ENCODE measurements at places on chromosomes 6 and 20.

DNA sequence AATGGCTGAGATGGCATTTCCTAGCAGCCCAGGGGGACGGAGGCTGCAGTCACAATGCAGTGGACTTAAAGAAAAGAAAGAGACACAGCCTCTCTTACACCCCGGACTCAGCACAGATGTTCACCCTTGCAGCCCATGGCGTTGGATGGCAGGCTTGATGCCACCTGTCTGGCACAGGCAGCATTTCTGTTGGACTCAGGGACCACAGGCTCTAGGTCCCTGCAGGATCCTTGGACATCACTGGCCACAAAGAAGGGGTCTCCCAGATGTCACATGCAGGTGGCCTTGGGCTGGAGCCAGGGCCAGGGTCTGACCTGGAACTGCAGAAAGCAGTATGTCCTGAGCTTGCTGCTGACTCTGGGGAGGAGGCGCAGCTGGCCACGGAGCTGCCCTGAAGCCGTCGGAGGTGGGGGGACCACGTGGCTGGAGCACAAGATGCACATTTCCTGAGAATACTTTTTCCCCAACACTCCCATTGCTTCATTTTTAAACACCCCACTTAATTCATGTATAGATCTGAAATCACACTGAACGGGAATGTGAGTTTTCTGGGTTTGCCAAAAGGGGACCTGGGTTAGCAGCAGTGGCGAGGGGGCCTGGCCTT is 102.3 kb upstream of the SULF2 start:
- no peak for DNase-seq

- DNase-seq = no peak
These were observed 198.2 kb upstream of the CDH4 start for GRCh38 chr20:61053889-61054288.

DNA sequence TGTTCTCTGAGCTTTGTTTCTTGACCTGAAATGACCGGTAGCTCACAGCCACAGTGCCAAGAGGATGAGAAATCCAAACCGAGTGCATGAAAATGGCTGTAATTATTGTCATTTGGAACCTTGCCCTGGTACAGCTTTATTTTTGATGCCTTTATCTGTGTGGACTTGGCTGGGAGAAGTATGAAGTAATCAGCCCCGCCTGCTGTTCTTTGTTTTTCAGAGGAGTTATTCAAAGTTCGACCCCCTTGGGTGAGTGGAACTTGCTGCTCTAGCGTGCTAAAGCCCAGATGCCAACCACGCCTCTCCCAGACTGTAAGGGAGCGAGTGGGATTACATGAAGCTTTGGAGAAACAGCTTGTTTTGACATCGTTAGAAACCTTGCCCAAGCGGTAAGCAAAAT is 48.3 kb downstream of the ECT2L start:
- no peak for DNase-seq

DNA sequence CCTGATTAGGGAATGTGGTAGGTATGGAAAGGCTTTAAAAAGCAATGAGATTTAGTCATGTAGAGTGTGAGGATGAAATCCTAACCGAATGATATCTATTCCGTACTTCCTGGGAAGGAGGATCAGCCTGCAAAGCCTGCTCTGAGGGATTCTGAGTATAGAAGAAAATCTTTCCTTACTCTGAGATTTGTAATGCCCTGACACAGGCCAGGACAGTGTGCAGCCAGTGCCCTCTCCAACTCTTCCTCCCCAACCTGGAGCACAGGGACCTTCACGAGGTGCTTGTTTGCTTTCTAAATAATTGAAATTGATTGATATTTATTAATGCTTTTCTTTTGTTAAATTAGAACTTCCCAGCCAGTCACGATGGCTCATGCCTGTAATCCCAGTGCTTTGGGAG is 131.6 kb downstream of the ADGRG6 start:
- DNase-seq = no peak

GRCh38 chr20:51265361-51265760 is 242.5 kb upstream of the KCNG1 start:
- no peak for DNase-seq

DNA sequence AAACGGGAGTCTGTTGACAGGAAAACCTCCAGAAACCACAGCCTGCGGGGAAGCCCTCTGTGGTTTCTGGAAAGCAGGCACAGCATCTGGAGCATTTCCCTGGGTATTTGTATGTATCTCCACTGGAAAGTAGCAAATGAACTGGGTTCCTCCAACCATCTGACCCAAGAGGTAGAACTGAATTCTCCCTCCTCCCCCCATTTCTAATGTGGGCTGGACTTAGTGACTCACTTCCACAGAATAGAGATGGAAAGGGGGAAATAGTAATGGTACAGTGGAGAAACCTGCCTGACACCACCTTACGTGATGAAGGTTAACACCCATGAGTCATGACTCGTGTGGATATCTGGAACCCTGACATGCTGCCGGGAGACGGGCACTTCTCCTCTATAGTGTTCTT is 51.9 kb upstream of the XRN2 start:
- no peak for DNase-seq

DNA sequence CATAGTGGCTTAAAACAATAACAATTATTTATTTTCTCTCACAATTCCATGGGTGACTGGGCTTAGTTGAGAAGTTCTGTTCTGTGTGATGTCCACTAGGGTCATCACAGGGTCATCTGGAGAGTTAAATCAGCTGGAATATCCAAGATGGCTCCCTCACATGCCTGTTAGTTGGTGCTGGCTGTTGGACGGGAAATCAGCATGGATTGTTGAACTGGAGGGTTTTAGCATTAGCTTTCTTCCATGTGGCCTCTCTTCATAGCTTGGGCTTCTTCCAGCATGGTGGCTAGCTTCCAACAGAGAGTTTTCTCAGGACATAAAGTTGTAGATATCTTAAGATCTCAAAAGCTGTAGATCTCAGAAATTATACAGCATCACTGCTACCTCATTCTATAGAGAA is 19.6 kb downstream of the MARCKS start:
- no peak for DNase-seq

DNA sequence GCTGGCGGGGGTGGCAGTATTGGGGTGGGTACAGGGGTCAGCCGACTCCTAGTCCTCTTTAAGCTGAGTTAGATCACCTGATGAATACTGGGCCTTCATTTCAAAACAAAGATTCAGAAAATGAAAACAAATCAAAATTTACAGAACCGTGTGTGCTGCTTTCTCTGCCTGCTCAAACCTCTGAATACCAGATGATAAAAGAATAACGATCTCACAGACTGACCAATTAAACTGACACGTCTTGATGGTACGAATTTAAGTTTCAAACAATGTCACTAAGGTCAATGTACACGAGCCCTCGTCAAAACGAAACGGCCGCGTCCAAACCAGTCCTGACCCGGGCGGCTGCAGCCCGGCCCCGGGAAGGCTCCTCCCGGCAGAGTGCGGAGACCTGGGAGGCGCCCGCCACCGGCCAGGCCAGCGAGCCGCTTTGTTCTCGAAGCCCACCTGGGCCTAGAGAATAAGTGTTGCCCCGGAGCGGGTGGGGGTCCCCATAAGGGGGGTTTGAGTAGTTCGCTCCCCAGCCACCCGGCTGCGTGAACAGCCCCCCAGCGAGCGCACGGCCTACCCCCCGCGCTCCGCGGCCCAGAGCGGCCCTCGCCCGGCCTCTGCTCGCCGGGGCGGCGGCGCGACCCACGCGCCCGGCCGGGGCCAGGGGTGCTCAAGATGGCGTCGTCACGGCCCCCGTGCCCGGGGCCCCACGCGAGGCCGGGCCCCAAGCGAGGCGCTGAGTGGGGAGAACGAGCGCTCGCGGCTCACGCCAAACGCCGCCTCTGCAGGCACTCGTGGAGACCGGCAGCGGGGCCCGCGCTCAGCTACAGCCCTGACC is 728 bp downstream of the PSMA7 start:
- no peak for DNase-seq

DNA sequence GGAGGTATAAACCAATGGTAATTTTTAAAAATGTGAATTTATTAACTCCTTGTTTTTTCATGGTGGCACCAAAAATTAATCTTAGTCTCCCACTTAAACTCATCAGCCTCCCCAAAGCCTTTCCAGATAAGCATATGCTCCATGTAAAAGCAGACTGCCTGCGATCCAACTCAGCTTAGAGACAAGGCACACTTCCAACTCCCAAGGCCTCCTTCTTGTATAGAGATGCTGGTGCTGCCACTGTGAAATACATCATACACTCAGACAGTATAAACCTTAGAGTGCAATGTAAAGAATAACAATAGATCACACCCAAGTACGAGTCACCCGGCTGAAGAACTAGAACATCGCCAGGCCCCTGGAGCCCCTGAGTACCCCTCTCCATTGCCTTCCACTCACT is 2.0 kb downstream of the ANKRD6 start:
- DNase-seq = no peak

- no peak for DNase-seq
These were observed 277.5 kb downstream of the UST start for GRCh38 chr6:149024361-149024760.

GRCh38 chr6:81752921-81753710 is 635 bp upstream of the TENT5A start:
- DNase-seq = peak; percentile 55

DNA sequence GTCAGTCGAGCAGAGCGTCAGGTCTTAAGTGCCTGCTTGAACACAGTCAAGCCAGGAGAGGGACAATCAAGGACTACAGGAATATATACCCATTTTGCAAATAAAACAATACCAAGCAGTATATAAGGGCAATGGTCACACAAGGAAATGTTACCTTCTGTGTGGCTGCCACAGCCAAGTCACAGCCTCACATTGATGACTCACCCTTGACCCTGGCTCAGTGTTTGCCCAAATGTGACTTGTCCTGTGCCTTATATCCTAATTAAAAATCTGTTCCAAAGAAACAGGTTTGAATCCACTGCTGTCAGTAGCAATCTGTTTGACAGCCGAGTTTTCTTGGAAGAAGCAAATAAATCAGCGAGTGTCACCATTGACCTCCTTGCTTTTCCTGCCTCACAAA is 34.3 kb downstream of the C6orf89 start:
- no peak for DNase-seq

DNA sequence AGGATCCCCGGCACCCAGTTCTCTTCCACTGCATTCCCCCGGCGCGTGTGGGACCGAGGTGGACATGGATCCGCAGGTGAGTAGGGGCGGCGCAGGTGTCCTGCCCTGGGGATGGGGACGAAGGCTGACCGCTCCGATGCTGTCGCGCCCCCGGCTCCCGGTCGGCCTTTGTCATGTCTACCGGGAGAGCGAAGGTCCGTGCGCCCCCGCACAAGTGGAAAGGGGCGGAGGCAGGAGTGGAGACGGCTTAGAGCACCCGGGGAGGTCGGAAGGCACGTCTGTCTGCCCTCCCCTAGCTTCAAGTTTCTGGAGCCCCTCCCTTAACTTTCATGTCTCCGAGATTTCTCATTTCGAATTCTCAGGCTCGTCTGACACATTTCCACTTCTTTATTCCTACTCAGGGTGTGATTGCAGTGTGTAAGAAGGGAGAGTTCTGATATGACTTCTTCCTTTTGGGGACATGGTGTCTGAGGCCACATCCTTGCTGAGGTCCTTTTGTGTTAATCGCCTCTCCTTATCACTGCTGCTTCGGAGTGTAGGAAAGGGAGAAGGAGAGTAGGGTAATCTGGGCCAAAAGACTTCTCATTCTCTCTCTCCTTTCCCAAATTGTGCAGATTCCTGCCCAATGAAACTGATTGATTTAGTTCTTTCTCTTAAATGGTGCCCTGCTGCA is 435 bp downstream of the KIFC1 start:
- no peak for DNase-seq

- DNase-seq = no peak
These were observed 6.6 kb downstream of the HTR1E start for GRCh38 chr6:86943819-86944407.

GRCh38 chr20:23305098-23305497 is 45.5 kb upstream of the NXT1 start:
- no peak for DNase-seq

GRCh38 chr6:70040766-70041165 is 174.4 kb downstream of the COL19A1 start:
- no peak for DNase-seq
